ENCODE measurements at places on chromosomes 7 and 10.

- no peak for DNase-seq
Observed at GRCh38 chr10:106708506-106708905, 456.0 kb downstream of the SORCS1 start.

GRCh38 chr7:2723138-2723850 lies 35.3 kb downstream of the AMZ1 start:
- no peak for DNase-seq

GRCh38 chr7:151800391-151800790 lies 76.5 kb downstream of the PRKAG2 start:
- DNase-seq, result no peak

DNA sequence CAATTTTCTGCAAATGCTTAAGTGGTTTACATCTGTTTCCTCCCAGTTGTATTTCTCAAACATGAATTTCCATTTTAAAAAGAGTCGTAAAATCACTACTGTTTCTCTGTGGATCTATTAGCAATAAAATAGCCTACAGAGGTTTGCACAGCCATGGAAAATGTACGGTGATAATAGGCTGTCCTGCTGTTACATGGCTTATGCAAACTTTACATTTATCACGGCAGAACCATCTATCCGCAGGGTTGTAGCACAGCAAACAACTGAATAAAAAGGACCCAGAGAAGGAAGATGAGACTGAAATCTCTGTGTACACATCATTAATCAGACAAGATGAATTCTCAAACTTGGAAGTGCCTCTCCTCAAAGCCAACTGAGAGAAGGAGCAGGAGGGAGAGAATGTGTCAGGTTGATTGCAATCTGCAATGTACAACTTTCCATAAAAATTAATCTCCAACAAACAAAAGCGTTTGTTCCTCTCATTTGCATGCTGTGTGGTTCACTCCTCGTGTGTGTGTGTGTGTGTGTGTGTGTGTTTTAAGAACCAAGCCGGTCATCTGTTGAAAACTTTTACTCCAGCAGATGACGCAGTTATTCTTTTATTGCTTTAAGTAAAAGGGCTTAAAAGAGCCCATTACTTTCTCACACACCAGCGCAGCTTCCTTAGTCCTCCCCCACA lies 279.3 kb downstream of the SKAP2 start:
- peak; percentile 30 for DNase-seq

DNA sequence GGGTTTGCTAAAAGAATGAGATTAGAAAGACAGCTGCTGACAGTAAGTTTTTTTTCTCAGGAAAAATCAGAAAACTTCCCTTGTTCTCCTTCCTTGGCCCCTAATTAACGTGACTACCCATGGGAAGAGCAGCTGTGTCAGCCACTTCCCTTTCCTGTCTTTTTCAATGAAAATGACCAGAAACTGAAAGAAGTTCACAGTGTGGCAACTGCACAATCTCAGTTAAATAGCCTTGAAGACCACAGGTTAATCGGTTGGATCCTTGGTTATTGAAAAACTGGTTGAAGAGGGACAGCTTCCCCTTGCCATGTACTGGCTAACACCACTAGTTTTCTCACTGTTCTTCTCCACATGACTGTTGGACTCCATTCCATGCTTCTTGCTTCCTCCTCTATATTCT lies 148.8 kb upstream of the AGR3 start:
- no peak for DNase-seq

DNA sequence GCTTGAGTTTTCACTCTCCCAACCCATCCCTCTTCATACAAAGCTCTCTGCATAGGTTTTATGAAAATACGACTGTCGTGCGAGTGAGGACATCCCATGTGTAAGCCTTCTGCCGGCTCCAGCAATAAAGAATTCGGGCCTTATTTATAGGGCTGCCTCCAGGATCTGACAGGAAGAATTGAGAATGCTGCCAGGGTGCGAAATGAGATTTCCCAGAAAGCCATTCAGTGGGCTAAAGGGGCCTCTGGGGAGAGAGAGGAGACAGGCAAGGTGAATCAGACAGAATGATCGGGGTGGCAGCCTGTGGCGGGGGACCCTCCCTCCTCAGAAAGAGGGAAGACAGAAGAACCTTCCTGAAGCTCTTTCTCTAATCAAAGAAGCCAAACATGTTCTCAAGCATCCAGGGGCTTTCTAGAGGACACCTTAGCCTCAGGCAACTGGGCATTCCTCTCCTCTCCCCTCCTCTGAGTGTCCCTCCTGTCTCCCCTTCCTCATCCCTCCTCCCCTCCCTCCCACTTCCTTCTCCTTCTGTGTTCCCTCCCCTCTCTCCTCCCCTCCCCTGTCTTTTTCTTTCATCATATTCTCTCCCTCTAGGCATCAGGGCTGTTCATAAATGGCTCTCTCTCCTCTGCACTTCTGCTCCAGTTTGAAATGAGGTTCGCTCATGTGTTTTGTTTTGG lies 410.9 kb downstream of the TYW1 start:
- no peak for DNase-seq

- DNase-seq, result no peak
Observed at GRCh38 chr10:79610601-79611191, at the start of gene SFTPA1. Gene SFTPA1 (plus strand): TSS chr10:79610939. CDS start chr10:79611826, 887 bp downstream.

Measured in right kidney (tissue), 9 donors.